T-helper 2 cell treated with Interferon-gamma antibody and Interleukin-4, amounts not matched to agents 5 μg/mL and 100 μg/mL, for 36 hours (primary cell): ENCODE measurements at places on chromosomes 6 and 20.

DNA sequence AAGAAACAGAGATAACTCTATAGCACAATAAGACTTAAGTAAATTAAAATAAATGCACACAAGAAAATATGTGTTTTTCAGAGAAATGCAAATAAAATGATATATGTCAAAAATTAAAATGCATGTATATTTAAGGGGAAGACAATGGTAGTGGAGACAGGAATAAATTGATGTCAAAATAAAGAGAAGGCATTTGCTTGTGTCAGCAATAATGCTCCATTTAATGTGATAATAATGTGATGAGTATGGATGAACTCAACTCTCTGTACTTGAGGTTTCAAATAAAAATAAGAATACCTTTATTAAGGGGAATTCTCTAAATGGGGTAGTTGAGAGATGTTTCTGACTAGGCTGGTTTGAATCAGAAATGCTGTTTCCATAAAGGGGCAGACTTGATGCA, 45.7 kb upstream of the BCKDHB start:
- peaks cover 2% of the 10 kb centered on the region for H3K27me3 ChIP-seq
- H3K4me1 ChIP-seq = no peaks in the 10 kb centered on the region
- DNase-seq = no peak
- no peak overlapping the region for H3K27ac ChIP-seq
- H3K4me3 ChIP-seq = no peak overlapping the region
- no peaks in the 10 kb centered on the region for H3K36me3 ChIP-seq

GRCh38 chr6:12014027-12014872, 2.1 kb downstream of the HIVEP1 start:
- no peaks in the 10 kb centered on the region for H3K27me3 ChIP-seq
- peaks cover 45% of the 10 kb centered on the region for H3K36me3 ChIP-seq
- DNase-seq = no peak

DNA sequence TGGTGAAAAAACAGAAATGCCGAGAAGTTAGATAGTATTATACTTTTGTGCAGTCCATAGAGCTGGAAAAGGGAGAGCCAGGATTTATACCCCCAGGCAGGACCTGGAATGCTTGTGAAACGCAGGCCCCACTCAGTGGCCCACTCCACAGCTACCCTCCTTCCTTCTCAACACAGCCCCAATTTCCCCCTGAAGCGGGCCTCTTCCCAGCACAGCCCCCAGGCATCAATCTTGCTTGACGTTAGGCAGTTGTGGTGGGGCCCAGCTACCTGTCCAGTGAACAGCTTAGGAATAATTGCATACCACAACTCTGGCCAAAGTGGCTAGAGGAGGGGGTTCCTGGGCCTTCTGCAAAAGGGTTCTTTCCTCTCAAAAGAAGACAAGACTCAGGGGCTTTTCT, 61.3 kb downstream of the PPP1R3G start:
- no peak for DNase-seq
- H3K27me3 ChIP-seq = no peaks in the 10 kb centered on the region
- H3K4me3 ChIP-seq = no peak overlapping the region
- H3K36me3 ChIP-seq = no peaks in the 10 kb centered on the region
- no peak overlapping the region for H3K27ac ChIP-seq

- no peak for DNase-seq
- H3K27me3 ChIP-seq = peaks cover 13% of the 10 kb centered on the region
- no peaks in the 10 kb centered on the region for H3K4me1 ChIP-seq
- H3K27ac ChIP-seq = no peak overlapping the region
- no peaks in the 10 kb centered on the region for H3K36me3 ChIP-seq
Observed at GRCh38 chr6:29071831-29072723, 15.0 kb downstream of the OR2B3 start.

- H3K36me3 ChIP-seq = no peaks in the 10 kb centered on the region
- H3K27ac ChIP-seq = no peak overlapping the region
- DNase-seq = no peak
- no peak overlapping the region for H3K4me3 ChIP-seq
- H3K4me1 ChIP-seq = peaks cover 24% of the 10 kb centered on the region
- H3K27me3 ChIP-seq = peaks cover 64% of the 10 kb centered on the region
Observed at GRCh38 chr20:44002861-44003260, 88.2 kb downstream of the TOX2 start.

DNA sequence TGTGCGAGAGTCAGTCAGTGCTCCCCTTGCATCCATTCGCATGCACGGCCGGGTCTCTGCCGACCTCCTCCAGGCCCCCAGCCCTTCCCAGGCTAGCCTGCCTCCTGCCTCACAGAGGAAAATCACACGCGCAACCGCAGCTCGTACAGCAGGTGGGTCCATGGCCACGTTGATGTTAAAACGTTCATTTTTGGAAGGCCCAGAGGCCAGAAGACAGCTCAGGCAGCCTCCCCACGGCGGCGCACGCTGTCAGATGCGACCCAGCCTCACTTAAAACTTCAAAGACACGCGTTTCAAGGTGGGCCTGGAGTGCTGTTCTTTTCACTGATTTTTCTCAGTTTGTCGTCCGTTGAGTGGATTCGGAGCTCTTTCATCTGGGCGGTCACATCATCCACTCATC, 276.5 kb downstream of the SMOC2 start:
- no peak for DNase-seq
- H3K27me3 ChIP-seq = no peaks in the 10 kb centered on the region
- no peak overlapping the region for H3K27ac ChIP-seq
- H3K36me3 ChIP-seq = no peaks in the 10 kb centered on the region
- no peaks in the 10 kb centered on the region for H3K4me1 ChIP-seq
- no peak overlapping the region for H3K4me3 ChIP-seq

- no peaks in the 10 kb centered on the region for H3K4me1 ChIP-seq
Observed at GRCh38 chr6:48994811-48995210, 468.2 kb downstream of the MMUT start.

DNA sequence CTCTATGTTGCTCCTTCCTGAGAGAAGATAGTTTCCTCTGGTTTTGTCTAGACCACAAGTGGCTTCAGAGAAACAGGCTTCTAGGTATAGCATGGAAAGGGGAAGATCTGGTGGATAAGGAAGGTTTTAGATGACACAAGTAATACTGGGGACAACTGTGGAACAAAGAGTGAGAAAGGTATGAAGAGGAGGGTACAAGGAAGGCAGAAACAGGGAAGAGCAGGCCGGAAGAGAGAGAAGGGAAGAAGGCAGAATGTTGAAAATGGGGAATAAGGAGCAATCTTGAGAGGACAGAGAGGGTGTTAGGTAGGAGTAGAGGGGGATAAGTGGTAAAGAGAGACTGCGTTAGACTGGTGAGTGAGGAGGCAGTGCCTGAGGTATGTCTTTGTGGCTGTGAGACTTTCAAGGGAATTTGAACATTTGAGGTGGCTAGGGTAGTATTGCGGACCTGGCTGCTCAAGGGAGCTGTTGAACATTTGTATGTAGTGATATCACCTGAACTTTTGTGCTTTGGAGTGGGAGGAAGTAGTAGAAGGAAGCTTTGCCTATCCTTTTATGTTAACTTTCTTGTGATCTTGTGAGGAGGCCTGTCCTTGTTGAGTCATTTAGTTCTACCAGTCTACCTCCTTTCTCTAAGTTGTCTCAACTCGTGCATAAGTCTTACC, 69.5 kb downstream of the FOXO3 start:
- peaks cover 9% of the 10 kb centered on the region for H3K27me3 ChIP-seq
- H3K4me3 ChIP-seq = peak overlapping the region; percentile 44
- peak; percentile 14 for DNase-seq

GRCh38 chr6:40692337-40692736, 105.2 kb upstream of the LRFN2 start:
- no peak for DNase-seq
- H3K4me1 ChIP-seq = no peaks in the 10 kb centered on the region
- no peaks in the 10 kb centered on the region for H3K36me3 ChIP-seq
- no peak overlapping the region for H3K27ac ChIP-seq
- H3K27me3 ChIP-seq = peaks cover 2% of the 10 kb centered on the region

- peak; percentile 64 for DNase-seq
- H3K27me3 ChIP-seq = no peaks in the 10 kb centered on the region
- peaks cover 48% of the 10 kb centered on the region for H3K4me1 ChIP-seq
- H3K27ac ChIP-seq = peak overlapping the region; percentile 79
Observed at GRCh38 chr20:2873747-2874041, 413 bp downstream of the PTPRA start.

DNA sequence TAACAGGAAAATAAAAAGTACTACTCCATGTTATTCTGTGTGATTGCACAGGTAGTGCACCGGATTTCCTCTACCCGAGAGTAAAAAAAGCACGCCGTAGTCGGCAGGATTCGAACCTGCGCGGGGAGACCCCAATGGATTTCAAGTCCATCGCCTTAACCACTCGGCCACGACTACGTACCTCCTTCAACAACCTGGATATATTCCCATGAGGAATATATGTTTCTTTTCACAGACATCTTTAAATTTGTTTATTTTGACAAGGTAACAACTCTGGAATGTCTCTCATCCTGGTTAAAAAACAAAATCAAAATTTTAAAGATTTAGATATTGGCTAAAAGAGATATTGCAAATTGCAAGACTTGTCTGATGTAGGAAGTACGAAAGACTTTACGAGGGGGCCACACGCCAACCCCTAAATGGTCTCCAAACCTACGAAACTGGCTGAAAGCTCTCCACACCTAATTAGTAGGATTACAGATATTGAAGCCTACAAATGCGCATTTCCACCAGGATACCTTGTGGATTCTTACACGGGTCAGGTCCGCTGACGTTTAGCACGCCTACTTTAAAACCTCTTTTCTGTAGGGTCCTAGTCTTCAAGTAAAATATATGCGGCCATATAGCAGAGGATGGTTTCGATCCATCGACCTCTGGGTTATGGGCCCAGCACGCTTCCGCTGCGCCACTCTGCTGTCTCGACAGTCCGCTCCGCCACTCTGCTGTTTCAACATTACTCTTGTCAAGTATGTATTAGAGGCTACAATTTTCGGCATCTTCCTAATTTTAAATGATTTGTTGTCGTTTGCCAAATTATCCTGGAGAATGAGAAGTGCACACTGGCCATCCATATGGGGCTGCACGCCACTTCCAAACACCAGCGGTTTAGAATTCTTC, 52.2 kb upstream of the BTN3A2 start:
- H3K4me3 ChIP-seq = peak overlapping the region; percentile 92
- peak overlapping the region; percentile 85 for H3K27ac ChIP-seq
- H3K27me3 ChIP-seq = peaks cover 5% of the 10 kb centered on the region

DNA sequence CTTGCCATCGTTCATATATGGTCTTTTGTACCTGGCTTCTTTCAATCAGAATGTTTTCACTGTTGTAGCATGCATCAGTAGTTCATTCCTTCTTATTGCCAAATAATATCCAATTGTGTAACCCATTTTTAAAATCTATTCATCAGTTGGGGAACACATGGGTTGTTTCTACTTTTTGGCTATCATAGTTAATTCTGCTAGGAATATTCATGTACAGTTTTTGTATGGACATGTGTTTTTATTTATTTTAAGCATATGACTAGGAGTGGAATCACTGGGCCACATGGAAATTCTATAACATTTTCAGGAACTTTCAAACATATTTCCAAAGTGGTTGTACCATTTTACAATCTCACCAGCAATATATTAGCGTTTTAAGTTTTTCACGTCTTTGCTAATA, 187.4 kb upstream of the PRND start:
- peaks cover 30% of the 10 kb centered on the region for H3K27me3 ChIP-seq
- no peak for DNase-seq

- H3K4me3 ChIP-seq = no peak overlapping the region
- H3K27me3 ChIP-seq = peaks cover 30% of the 10 kb centered on the region
- H3K27ac ChIP-seq = no peak overlapping the region
- no peak for DNase-seq
- peaks cover 4% of the 10 kb centered on the region for H3K4me1 ChIP-seq
Observed at GRCh38 chr6:113997116-113997515, 26.2 kb upstream of the HDAC2 start.

DNA sequence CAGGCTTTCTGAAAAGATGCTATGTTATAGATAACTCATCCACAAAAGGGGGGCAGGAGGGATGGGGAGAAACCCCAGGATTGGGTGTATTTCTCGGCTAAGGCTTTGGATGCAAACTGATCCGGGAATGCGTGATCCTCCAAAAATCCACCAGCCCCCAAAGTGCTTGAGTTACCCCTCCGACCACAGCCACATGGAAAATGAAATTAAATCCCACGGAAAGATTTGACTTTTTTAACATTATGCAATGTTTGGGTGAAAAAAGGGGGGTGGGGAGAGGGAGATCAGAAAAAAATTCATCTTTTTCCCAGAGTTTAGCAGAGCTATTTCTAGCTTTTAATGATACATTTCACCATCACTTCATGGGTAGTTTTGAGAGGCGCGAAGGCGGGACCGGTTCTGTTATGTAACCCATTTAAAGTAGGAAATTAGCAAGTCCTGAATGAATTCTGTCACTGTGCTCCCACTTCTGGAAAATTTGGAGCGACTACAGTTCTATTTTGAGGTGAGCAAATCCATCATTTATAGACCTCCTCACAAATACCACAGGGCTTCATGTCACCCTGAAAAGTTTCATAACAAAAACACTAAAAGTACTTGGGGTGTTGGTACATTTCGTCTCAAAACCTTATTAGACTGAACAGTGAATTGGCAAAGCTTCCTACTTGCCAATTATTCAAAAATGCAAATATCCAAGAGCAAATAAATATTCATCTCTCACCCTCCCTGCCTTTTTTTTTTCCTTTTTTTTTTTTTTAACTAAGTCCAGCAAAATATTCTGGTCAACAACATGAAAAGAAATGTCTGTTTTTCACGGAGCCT, 51.9 kb upstream of the NFATC2 start:
- no peak for DNase-seq
- H3K4me3 ChIP-seq = peak overlapping the region; percentile 45
- H3K4me1 ChIP-seq = peaks cover 23% of the 10 kb centered on the region
- no peaks in the 10 kb centered on the region for H3K27me3 ChIP-seq

DNA sequence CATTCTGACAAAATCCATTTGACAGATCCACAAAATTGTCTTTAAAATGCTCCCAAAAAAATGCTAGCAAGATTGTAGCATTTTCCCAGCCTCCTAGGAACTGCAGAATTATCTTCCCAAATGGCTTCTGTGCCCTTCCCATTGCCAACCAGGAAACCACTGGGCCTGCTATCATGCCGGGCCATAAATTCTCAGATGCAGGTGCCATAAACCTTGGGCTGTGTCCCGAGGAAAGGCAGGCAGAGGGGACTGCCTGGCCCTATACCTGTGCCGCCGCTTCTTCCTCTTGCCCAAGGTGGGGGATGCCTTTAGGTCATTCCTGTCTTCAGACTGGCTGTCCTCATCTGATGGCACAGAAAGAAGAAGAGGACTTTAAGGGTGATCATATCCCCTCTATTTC, 2.8 kb downstream of the VSX1 start:
- DNase-seq = no peak
- no peaks in the 10 kb centered on the region for H3K36me3 ChIP-seq
- no peak overlapping the region for H3K27ac ChIP-seq
- no peak overlapping the region for H3K4me3 ChIP-seq
- peaks cover 84% of the 10 kb centered on the region for H3K27me3 ChIP-seq

GRCh38 chr6:40249935-40250334, 315.7 kb upstream of the MOCS1 start:
- no peak for DNase-seq
- peaks cover 4% of the 10 kb centered on the region for H3K27me3 ChIP-seq
- H3K36me3 ChIP-seq = no peaks in the 10 kb centered on the region
- H3K4me1 ChIP-seq = no peaks in the 10 kb centered on the region
- H3K27ac ChIP-seq = no peak overlapping the region
